Adrenal gland (tissue), 19 donors: ENCODE measurements at places on chromosomes 3 and 15.

- DNase-seq = no peak
Observed at GRCh38 chr3:24264748-24265158, 229.9 kb downstream of the THRB start.

DNA sequence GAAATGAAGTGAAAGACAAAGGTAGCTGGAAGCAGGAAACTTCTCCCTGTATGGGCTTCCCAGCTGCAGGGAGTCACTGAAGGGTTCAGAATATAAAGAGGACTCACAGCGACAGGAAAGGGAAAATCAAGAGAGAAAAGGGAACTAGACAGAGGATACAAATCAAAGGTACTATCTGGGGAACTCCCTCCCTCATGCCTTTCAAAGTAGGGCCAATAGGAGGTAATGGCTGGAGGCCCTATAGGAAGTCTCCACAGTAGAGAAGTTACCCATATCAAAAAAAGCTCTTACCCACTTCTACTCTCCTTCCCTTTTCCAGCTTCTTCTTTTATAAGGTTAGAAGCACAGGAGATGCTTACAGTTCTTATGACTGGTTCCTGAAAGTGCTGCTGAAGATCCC lies 43.5 kb downstream of the FMN1 start:
- DNase-seq = no peak

DNA sequence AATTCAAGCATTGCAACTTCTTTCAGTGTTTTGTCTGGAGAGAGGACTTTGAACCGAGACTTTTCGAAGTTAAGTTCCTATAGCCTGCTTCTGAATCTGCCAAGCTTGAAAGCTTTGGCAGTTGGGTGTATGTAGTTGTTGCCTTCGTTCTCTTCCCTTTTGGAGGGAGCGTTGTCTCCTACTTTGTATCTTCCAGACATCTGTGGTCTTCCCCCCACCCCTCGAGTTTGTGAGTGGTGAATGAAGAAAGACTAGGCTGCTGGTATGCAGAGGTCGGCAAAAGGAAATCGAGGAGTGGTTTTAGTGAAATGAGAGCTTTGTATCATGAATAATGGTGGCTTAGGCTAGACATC lies 1.3 kb downstream of the CTNNB1 start:
- peak; percentile 27 for DNase-seq

GRCh38 chr3:183496311-183496710 lies 59.2 kb downstream of the KLHL6 start:
- no peak for DNase-seq

GRCh38 chr3:71356265-71356664 lies 227.3 kb downstream of the FOXP1 start:
- DNase-seq = no peak

DNA sequence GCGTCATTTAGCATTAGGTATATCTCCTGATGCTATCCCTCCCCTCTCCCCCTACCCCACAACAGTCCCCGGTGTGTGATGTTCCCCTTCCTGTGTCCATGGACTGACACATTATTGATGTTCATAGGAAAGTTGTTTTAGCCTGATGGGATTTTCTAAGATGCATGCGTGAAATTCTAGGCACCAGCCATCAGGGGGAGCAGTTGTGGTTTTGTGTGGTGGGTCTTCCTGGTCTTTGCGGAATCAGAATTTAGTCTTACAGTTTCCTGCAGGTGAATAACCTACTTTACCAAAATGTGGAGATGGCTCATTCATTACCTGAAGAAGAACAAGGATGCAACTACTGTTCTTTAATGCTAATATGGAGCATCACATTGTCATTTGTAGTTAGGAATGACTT lies 455.0 kb upstream of the THBS1 start:
- peak; percentile 30 for DNase-seq

DNA sequence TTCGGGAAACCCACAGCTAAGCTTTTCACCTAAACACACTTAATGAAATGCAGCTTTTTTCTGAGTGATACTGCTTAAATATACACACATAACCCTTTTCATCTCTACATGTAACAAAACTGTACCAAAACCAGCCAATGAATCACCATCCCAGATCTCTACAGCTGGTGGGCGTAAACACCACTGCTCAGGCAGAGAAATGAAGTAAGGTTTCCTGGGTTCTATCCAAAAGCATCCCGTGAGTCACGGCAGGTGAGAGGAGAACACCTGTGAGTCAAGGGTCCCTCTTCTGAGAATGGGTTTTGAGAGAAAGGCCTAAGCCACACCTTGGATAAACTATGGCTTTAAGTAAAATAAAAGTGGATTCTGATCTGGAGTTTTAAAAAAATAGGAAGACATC lies 2.6 kb downstream of the CLDN1 start:
- DNase-seq = no peak

GRCh38 chr15:22979238-22980188 lies 655 bp downstream of the CYFIP1 start:
- DNase-seq = peak; percentile 68

- DNase-seq = no peak
Observed at GRCh38 chr3:127779747-127780146, 42.6 kb downstream of the MGLL start.

DNA sequence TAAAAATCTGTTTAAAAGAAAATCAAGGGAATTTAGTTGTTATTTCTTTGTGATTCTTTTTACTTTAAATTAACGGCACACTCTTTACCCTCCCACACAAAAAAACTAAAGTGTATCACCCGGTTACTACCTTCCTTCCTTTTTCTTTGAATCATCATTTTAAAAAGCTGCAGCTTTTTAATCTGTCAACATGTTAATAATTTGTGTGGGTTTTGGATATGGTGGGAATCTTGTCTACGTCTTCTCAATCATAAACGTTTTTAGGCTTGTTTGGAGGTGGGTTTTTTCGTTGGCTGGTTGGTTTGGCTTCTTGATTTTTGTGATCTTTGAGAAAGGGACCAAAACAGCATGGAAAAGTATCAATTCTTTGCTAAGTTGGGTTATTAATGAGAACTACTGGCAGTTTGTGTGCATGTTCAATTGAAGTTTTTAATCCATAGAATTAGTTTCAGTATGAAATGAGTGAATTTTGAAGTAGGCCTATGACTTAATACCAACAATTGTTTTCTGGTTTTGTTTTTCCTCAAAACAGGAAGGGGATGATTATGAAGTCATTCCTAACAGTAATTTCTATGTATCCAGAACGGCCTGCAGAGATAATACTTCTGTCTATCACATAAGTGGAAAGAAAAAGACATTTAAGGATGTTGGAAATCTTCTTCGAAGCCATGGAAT lies 4.5 kb downstream of the SMC4 start:
- no peak for DNase-seq

GRCh38 chr3:18499301-18499700 lies 74.2 kb upstream of the SATB1 start:
- DNase-seq = no peak

DNA sequence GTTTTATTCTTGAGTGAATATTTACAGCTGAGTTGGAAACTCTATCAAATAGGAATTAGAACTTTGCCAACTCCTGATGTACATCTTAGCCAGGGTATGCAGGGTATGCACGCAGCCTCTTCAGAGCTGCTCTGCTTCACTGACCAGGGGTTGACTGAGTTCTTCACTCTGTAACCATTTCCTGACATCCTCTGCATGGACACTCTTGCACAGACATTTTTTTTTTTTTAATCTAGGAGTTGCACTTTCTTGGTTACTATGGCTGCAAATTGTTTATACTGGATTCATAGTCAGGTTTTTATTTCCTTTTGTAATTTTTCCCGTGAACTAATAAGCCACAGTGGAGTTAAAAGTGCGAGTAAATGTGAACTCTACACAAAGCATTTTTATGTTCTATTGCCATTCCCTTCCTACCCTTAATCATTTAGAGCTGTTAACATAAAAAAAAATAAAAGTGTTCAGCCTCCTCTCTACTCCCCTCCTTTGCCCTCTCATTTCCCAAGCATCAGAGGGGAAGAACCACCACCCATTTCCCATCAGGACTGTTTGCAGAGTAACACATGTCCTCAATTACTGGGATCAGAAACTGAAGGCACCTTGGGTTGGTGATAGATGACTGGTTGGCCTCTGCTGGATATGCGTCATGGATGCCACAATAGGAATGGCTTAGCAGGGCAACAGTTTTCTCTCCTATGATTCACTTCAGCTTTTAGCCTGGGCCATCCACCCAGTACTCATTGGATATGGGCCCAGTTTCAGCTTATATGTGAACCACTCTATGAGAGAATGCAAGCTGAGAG lies 54.0 kb downstream of the DUT start:
- peak; percentile 19 for DNase-seq

DNA sequence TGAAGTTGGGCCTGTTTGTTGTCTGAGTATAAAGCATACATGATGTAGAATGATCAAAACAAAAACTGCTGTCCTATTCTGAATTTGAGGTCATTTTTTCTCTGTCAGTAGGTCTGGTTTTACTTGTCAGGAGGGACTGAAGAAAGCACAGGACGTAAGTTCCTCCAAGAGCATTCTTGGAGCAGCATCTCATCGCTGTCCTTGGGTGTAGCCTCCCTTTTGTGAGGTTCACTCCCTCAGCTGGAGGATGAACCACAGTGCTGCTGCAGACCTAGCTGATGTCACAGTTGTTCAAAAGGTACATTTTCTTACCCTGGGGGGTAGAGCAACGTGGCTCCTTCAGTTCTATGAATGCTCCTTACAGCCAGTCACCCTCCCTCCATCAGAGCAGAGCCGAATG lies 490.0 kb upstream of the TBL1XR1 start:
- no peak for DNase-seq

DNA sequence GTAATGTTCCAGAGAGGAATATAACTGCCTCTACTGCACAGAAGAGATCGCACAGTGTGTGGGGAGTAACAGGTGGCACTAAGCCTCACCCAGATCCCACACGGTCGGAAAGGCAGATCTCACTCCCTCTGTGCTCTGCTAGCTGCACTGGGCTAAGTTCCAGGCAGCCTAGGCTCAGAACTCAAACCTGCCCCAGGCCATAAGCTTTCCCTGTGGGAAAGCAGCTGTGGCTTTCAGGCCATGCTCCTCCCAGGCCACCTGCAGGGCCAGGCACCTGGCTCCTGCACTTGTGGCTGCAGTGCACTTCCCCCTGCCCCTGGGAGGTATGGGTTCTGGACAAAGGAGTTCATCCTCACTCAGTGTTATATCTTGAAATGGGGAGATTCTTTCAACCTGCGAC lies 27.5 kb downstream of the PCCB start:
- no peak for DNase-seq

DNA sequence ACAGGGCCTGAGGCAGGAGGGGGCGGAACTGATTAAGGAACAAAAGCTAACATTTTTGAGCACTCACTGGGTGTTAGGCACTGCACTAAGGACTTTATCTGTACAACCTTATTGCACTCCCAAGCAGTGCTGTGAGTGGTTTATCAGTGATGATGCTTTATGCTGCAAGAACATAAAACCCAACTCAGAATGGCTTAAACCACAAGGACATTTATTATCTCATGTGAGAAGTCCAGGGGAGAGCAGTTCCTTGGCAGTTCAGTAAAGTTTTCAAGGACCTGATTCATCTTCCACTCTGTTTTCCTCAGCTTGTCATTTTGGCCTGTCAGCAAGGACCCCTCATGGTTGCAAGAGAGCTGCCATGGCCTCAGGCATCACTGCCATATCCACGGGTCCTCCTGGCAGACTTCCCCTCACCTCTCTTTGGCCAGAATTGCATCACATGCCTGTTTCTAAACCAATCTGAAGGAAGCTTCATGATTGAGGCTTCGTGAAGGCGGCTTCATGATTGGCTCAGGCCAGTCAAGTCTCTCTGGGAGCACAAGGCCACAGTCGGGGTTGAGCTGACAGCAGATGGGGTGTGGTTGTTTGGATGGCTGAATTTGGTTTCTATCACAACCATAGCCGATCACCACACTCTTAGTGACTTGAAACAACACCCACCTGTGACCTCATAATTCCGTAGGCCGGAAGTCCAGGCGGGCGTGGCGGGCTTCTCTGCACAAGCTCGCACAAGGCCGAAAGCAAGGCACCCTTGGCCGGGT lies 15.8 kb downstream of the EFCC1 start:
- DNase-seq = no peak

DNA sequence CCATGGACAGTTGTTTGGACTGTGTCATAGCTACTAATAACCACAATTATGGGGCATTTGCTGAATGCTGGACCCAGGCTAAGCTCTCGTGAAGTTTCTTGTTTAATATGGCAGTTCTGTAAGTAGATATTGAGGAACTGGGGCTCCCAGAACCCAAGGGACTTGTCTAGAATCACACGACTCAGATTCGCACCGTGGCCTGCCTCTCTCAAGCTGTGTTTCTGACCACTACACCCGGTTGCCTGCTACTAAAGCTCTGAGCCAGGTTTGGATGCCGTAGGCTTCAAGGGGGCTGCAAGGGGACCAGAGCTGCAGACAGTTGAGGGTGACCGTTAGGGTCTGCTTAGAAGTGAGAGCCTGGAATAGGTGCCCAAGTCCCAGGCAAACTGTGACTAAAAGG lies 11.5 kb downstream of the TEX264 start:
- no peak for DNase-seq

- no peak for DNase-seq
Observed at GRCh38 chr15:48978638-48979037, 14.9 kb upstream of the SHC4 start.

GRCh38 chr3:95462161-95462560 lies 1352.2 kb upstream of the EPHA6 start:
- DNase-seq = no peak

GRCh38 chr15:57655053-57655452 lies 51.5 kb upstream of the POLR2M start:
- no peak for DNase-seq

DNA sequence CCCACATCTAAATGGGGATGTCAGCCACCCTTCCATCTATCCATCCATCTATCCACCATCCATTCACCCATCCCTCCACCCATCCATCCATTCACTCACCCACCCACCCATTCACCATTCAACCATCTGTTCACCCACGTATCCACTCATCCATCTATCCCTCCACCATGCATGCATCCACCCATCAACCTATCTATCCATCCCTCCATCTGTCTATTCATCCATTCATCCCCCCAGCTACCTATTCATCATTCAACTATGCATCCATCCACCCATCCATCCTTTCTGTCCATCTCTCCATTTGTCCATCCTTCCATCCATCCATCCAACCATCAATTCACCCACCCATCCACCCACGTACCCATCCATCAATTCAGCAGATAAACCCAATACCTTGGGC lies 14.6 kb downstream of the ITIH3 start:
- DNase-seq = no peak

- DNase-seq = no peak
Observed at GRCh38 chr3:180421721-180422120, 180.2 kb upstream of the TTC14 start.

GRCh38 chr3:160402221-160403027 lies 3.0 kb downstream of the SMC4 start:
- DNase-seq = no peak

GRCh38 chr15:74172701-74173379 lies 670 bp upstream of the ISLR start:
- peak; percentile 38 for DNase-seq

GRCh38 chr3:175749981-175750380 lies 890.8 kb downstream of the NAALADL2 start:
- no peak for DNase-seq

- no peak for DNase-seq
Observed at GRCh38 chr3:43218156-43218555, 68.2 kb upstream of the SNRK start.

DNA sequence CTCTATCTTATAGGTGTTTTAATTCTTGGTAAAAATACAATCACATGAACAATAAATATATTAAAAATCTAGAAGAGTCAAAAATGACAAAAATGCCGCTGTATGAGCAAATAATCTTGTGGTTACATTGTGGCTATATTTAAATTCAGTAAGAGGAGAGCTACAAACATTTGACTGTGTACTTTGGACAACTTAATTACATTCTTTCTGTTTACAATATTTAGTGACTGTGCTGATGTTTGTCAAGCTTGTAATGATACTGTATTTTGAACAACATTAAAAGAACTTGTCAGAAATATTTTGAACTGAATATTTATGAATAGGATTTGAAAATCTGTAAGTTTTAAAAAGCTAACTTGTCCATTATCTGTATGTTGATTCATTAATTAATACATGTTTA lies 598.3 kb downstream of the SI start:
- DNase-seq = no peak
